Endothelial cell of umbilical vein (primary cell): ENCODE measurements at places on chromosomes 1 and 21.

- no peak for DNase-seq
Observed at GRCh38 chr1:31666263-31666963, 21.7 kb upstream of the PEF1 start.

DNA sequence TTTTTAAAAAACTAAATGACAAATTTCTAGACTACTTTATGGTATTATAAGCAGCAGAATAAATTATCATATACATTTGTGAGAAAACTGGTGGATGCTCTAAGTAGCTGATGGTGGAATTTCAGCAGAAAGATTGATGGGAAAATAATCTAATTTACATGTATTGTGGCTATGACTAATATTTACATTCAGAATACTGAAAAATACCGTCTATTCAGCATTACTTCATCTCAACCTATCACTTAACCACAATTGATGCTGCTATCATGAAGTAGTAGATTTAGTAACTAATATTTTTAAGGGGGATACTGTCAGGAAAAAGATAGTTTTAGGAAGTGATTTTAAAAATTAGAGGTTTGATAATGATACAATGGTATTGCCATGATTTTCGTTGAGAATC, 137.9 kb downstream of the IFI44 start:
- no peak for DNase-seq

DNA sequence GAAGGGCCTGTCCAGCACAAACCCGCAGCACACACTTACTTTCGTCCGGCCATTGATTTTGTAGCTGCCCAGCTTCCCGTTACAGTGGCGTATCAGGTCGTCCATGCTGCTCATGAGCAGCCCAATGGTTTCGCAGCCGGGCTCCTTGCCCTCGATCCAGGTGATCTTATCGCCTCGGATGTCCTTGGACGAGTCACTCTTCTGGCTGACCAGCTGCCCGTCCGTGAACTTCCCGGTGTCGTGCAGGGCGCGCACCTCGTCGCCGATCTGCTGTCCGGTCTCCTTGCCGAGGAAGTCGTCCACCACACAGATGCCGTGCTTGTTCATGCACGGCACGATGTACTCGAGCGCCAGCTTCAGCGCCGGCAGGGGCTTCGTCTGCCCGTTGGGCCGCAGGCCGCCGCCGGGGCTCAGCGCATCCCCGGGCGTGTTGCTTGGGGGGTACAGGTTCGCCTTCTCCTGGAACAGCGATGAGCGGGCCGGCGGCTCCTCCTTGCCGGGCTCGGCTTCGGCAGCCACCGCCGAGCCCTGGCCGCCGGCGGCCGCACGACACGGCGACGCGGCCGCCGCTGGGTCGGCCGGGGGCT, 1.0 kb downstream of the EGLN1 start:
- peak; percentile 77 for DNase-seq

DNA sequence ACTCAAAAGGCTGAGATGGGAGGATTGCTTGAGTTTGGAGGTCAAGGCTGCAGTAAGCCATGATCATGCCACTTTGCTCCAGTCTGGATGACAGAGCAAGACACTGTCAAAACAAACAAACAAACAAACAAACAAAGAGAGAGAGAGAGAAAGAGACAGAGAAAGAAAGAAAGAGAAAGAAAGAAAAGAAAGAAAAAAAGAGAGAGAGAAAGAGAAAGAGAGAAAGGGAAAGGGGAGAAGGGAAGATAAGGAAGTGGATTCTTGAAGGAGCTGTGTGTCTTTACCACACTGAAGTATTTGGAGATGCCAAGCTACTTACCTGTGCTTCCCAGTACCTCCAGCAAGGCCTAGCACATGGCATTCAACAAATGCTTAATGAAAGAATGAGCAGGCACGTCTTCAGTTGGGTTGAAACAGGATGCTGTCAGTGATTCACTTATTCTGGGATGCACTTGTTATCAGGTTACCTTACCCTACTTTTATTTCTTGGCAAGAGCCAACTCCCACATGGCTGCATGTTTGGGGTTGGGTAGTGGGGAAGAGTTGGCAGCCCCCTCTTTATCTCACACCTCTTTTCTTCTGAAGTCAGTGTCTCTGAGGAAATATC, 28.8 kb downstream of the CD101 start:
- DNase-seq: no peak

DNA sequence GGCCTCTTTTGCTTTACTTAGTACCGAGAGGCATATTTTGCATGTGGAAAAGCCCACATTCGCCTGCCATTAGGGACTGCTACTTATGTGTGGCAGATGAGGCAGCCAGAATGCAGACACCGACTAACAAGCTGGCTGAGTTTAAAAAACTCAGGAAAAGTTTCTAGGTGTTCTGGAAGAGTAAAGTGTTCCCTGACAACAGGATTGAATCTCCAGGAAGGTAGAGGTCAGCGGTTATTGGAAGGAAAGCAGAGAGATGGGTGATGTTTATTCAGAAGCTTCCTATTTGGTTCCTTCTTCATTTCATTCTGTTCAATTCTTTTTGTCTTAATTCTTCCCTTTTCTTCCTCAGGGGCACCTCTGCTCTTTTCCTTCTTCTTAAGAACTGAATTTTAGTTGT, 206.9 kb upstream of the SNX7 start:
- no peak for DNase-seq

DNA sequence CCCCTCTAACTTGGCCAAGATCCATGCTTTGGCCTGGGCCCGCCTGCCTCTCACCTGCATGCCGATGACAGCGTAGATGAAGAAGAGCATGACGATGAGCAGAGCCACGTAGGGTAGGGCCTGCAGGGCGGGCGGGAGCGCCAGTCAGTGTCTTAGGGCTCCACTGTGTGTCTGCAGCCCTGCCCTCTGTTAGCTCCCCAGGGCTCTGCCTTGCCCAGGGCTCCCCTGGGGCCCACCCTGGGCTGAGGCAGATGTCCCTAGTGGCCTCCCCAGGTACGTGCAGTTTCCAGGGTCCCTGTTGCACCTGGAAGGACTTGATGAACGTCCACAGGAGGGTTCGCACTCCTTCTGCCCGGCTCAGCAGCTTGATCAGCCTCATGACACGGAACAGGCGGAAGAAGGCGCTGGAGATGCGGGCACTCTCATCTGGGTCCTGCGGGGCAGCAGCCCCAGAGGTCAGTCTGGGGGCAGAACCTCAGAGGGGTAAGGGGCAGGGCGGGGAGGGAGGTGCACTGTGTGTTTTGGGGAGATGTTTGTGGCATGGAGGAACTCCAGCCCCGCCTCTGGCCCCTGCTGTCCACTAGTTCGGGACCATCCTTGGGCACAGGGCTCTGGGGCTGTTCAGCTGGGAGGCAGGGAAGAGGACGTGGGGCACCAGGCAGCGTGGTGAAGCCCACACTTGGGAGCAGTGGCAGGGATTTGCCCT, 29.8 kb upstream of the KIF21B start:
- no peak for DNase-seq

DNA sequence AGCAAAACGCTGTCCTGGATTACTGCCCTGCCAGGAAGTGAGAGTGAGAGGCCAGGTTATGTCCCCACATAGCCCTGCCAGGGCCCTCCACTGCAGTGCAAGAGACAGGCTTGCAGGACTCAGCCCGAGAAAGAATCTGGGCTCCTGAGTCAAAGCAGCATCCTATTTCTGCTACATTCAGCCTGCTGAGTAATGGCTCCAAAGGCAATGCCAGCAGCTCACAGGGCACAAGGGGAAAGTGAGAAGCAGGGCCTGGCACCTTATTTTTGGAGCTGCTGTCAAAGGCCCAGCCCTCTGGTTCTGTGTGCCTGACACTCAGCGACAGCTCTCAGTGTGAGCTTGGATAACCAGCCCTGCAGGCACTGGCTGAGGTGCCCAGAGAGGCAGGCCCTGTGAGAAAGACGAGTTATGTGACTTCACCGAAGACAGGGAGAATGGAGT, 83.9 kb downstream of the DTL start:
- no peak for DNase-seq

DNA sequence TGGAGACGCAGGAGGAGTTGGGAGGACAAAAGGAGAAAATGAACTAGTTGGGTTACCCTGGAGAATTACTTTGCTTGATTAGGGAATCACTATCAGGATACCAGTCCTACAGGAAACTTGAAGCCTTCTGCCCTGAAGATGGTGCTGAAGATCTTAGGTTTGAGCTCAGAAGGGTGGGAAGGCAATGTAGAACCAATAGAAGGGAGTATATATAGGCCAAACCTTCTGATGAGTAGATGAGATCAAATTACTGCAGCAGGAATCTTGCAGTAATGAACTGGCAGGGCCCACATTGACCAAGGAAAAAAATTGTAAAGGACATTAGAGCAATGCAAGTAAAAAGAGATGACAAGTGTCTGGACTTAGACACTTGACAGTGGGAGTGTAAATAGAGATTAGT, 116.3 kb upstream of the CACYBP start:
- DNase-seq: peak; percentile 7

- DNase-seq: no peak
Observed at GRCh38 chr1:119884711-119885110, 11.6 kb downstream of the ADAM30 start.

DNA sequence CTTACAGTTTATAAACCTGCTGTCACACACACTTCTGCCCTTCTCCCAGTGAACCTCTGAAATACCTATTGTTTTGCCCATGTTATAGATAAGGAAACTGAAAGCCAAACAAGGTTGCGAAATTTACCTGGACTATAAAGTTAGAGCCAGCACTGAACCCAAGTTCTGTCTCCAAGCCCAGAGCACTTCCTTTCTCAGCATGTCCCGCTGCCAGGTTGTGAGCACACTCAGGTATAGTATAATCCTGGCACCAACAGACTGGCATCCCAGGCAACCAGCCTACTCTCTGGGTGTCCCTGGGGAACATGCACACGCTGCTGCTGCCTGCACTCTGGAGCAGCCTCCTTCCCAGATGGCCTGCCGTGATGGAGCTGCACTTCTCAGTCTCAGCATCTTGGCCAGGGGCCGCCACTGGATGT, 45.1 kb downstream of the PGBD5 start:
- no peak for DNase-seq

GRCh38 chr1:197841883-197842553, 60.4 kb upstream of the C1orf53 start:
- DNase-seq: no peak

- DNase-seq: no peak
Observed at GRCh38 chr21:43733060-43733459, 14.1 kb downstream of the PDXK start.

DNA sequence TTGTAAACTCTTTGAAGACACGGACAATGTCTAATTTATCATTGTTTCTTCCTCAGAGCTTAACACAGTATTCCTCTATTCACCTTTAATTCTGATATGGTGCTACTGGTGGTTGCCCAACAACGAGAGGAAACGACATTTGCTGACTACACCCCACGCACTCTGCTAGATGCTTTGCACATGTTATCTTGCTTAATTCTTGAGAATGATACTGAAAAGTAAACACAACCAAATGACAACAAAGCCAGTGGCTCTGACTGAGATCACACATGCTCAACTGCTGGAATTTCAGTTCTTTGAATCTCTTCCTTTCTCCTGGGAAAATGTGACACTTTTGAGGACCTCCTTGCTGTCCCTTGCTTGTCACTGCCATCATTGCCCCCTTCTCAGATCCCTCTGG, 37.2 kb upstream of the DDAH1 start:
- DNase-seq: no peak

DNA sequence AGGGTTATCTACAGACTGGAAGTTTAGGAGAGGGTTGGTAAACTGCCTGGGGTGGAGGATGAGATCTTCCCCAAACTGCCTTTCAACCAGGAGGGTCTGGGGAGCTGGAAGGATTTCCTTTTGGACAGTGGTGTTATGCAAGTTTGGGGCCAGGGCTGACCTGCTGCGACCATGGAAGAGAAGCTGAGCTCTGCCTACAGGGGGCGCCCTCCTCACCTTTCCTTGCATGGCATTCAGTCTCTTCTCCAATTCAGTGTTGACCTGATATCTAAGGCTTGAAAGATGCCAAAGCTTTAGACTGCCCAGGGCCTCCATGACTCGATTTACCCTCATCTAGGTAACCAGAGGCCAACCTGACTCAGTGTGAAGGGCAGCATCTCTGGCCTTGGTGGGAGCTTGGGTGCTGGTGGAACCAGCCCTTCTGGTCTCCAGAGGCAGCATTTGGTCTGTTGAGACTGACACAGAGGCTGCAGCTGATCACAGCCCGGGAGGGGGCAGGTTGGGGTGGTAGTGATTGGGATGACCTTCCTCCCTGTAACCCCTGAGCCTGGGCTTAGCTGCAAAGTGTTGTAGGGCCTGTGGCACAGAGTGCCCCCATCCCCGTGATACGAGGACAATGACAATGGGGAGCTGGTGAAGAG, 170.0 kb downstream of the GRIK3 start:
- no peak for DNase-seq

DNA sequence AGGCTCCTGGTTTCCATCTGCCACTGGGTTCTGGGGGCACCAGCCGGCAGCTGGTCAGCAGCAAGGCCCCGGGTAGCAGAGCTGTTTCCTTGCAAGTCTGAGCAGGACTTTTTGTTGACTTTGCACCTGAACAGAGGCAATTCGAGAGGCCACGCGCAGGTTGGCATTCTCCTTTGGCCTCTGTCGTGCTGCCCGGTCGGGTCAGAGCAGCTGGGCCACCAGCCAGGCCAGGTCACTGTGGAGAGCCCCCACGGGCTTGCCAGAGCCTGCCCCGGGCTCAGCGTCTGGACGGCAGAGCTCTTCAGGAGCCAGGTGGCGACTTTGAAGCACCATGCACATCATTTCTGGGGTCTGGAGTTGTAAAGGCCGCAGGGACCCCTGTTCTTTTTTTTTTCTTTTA, 28.4 kb upstream of the TMEM52 start:
- DNase-seq: no peak

DNA sequence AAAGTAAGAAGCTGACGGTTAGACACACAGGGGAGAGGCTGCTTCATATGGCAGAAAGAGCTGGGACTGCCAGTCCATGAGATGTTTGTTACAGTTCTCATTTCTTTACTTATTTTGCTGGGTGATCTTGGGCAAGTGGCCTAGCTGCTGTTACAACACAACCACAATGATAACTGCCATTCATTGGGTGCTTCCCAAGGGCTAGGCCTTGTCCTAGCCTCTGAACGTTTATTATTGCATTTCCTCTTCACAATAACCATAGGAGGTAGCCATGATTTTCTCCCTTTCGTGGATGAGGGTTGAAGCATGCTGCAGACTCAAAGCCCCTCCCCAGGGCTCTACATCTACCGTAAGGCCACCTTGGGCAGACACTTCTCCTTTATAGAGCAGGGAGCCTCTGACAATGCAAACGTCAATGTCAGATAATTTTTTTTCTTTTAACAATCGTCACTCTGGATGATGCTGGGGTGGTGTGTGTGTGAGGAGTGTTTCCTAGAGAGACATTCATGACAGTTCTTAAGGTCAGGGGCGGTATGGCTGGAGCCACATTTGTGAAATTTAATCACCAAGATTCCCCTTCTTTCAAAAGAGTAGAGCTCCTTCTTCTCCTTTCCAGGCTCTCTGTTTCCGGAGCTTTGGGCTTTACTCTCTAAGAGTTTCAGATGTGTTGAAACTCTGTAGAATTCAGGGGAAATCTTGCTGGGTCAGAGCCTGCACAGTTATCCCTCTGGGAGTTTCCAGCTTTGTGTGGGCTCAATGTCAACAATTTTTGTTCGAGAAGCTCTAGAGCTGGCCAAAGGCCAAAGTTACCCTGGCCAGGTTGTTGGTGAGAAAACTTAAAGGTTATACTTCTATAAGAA, 138.5 kb upstream of the SGIP1 start:
- DNase-seq: no peak
